CD4-positive, alpha-beta T cell treated with Interleukin-4 for 1 hour (primary cell): ENCODE measurements at places on chromosomes 2 and 18.

DNA sequence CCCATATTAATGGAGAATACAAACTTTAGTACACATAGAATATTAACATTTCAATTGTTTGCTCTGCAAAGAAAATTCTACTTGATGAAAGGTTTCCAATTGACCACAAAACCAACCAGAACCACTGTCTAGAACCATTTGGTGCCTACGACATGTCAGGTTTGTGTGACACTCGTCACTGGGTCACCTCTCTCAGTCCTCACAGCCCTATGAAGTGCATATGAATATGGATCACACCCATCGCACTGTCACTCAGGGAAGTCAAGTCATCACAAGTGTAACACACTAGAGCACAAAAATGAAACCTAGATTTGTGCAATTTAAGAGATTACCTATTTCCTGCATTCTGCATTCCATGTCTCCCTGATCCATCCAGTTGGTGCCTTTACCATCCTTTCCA is 43.7 kb downstream of the PTPN2 start:
- peak; percentile 37 for DNase-seq

DNA sequence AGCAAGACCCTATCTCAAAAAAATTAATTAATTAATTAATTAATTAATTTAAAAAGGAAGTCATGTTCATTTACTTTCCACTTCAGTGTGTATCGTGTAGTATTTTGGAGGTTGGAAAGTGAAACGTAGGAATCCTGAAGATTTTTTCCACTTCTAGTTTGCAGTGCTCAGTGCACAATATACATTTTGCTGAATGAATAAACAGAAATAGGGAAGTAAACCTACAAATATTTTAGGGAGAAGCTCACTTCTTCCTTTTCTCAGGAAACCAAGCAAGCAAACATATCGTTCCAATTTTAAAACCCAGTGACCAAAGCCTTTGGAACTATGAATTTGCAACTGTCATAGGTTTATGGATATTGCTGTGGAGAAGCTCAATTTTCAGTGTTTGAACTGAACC is 27.8 kb downstream of the SLC14A1 start:
- no peak for DNase-seq

- no peak for DNase-seq
Observed at GRCh38 chr2:109311771-109312170, 182.8 kb downstream of the SH3RF3 start.

DNA sequence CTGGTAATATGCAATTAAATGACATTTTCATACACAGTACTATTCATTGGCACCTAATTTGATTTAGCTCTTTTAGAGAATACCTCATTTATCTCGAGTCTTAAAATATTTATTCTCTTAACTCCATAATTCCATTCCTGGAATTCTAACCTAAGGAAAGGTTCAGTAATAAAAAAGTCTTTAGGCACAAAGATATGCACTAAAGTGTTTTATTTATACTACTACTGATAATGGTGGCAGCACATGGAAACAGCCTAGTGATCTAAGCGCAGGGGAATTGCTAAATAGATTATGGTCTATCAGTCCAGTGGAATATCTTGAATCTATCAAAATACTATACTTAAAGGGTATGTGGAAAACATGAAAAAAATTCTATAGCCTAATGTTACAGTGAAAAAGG is 142.5 kb upstream of the LTBP1 start:
- DNase-seq = no peak

DNA sequence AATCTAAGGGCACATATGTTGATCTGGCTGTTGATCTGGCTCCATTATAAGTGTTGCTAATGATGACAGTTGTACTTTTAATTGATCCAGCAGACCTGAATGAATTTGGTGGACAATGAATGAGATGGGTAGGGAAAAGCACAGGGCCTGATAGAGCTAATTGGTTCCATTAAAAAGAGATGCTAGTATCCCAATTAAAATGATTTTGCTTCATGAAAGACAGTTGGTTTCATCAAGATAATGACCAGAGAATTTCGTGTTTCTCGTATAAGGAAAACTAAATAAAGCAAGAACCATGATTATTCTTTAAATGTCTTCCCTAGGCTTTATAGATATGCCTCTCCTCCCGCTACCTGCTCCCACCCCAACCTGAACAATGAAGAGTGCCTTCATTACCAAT is 108.6 kb upstream of the LRRTM1 start:
- DNase-seq = no peak

DNA sequence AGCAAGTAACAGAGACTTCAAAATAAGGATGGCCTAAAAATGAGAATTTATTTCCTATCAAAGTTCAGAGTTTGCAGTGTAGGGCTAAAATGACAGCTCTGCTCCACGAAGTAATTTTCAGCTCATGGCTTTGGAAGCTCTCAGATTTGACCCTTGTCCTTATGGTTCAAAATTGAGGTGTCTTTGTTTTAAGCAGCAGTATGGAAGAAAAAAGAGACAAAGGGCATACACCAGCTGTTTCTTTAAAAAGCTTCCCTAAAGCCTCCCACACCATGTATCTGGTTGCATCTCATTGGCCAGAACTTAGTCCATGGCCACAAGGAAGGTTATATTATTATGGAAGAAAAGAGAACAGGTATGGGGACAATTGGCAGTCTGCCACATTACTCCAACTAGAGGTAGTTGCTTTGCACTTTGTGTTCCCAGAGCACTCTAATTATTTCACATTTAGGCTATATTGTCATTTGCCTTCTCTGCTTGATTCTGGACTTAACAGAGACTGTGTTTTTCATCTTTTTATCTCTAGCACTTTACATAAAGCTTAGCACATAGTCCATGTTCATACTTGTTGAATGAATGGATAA is 180.4 kb downstream of the MCFD2 start:
- DNase-seq = no peak

DNA sequence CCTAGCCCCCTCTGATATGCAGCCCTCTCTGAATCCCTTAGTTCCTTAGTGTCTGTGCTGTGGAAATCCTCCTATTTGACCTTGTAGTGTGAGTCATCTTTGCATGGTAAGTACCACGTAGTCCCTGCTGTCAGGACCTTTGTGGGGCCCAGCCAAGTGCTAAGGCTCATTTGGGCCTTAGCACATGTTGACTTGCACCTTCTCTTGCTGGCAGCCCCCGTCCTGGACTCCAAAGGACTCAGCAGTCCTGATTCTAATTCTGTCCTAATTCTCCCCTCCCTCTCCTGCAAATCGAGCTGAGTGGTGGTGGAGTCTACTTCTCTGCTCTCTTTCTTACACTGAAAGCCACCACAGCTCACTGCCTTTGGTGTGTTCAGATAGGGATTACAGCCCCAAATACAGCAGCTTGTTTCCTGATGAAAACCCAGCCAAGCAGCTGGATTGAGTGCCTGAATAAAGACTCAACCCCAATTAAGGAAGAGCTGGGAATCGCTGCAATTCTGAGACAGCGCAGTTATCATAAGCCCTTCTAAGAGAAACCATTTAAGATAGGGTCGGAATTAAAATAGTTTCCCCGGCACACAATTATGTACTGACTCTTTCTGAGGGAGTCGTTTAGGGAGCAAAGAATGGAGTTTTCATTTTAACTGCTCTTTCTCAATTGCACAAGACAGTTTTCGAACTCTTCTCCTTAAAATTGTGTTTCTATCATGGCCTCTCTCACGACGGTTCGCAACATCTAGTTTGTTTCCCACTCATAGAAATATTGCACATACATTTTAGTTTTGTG is 215.6 kb upstream of the TNP1 start:
- no peak for DNase-seq

DNA sequence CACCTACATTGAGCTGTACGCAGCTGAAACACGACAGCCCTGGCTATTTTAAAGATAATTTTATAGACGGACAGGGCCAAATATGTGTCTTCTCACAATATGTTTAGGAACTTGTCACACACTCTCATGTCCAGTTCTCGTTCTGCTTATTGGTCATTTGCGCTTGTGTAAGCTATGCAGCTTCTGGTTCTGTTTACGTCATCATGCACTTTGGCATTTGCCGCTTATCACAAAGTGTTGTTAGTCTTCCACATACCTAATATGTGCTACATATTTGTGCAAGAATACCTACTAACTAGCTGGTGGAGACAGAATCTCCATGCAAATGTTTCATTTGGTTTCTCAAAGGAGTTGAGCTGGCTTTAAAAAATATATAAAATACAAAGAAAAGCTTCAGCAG is 7.5 kb upstream of the ZNF516 start:
- no peak for DNase-seq

DNA sequence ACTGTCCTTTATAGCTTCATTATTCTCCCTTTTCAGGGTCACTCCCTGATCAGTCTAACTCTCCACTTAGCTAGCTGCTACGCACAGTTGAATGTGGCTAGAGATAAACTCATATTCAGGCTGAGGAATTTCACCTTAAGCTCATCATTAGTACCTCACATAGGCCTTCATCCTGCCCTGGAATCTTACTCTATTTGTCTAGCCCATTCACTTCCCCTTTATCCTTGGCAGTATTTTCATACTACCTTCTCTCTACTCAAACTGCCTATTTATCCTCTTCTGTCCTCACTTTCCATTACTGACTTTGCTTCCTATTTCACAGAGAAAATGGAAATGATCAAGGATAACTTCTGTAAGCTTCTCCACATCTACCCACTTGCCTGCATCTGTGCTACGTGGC is 10.6 kb upstream of the DSC2 start:
- no peak for DNase-seq

DNA sequence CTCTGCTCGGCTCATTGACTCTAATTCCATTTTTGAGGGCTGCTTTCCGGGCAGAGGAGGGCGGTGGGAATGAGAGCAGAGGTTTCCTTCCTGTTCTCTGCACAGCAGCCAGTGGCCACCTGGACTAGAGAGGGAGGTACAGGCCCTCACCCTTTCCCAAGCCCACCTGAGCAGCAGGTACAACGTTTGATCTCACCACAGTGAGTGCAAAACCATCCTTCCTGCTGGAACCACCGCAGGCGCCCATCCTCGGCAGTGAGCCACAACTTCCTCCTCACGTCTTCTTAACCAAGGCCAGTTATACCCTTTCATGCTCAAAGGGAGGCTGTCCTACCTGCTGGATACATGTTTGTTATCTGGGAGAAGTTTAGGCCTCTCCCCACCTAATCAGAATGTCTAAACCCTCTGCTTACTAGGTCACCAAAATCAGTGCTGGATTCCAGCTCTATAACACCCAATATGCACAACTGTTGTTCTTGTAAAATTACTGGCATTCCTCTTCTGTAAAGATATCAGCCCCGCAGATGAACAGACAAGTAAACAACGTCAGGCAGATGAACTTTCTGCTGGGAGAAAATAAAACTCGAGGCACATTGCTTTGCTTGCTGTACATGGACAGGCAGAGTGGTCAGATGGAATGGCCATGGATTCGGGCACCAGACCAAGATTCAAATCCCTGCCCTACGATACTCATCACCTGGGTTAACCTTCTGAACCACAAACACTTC is 191.4 kb downstream of the SH3RF3 start:
- no peak for DNase-seq

GRCh38 chr2:4900861-4901770 is 791.1 kb upstream of the SOX11 start:
- no peak for DNase-seq

GRCh38 chr2:37301408-37301807 is 23.2 kb downstream of the PRKD3 start:
- no peak for DNase-seq

- DNase-seq = peak; percentile 51
Observed at GRCh38 chr2:203871371-203871983, 3.9 kb downstream of the CTLA4 start.
